ENCODE measurements at places on chromosomes 7 and 10.
A peak's percentile ranks its signal among the peaks of the same experiment; 100 is the strongest.

- DNase-seq = no peak
These were observed 18.1 kb upstream of the VPS37D start for GRCh38 chr7:73649576-73649975.

DNA sequence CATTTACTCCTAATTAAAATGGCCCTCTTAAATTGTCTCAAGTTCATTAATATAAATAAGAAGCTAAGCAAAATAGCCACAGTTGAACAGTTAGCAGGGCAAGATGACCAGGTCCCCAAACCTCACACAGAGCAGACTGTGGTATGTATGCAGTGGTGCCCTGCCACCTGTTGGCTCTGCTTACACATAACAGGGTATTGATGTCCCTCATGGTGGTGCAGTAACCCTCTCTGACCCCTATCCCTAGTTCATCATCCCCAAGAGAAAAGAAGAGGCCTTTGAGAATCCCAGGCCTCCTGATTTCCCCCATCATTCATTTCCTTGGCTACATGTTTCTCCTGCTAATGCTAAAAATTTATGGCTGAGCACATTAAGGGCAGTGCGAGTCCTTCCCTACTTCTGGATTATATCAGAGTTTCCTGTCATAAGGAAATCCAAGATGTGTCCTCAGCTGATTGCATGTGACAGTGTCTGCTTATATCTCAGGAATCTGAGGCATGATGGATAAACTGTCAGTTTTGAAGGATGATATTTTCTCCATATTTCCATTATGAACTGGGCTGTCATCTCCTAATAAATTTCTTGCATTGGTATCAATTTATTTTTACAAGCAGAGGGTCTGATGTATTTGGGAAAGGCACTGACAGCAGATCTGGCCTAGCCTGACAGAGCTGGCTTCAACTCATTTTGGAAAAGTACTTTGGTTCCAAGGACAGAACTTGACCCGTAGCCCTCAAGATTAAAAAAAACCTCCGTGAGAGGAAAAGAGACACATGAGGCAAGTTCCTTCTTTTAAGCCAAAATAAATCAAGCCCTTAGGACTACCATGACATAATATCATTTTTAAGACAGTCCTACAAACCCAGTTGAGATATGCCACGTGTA is 880.6 kb downstream of the LRMDA start:
- DNase-seq = peak; percentile 44

GRCh38 chr7:150944066-150945042 is 33.8 kb downstream of the KCNH2 start:
- DNase-seq = no peak

DNA sequence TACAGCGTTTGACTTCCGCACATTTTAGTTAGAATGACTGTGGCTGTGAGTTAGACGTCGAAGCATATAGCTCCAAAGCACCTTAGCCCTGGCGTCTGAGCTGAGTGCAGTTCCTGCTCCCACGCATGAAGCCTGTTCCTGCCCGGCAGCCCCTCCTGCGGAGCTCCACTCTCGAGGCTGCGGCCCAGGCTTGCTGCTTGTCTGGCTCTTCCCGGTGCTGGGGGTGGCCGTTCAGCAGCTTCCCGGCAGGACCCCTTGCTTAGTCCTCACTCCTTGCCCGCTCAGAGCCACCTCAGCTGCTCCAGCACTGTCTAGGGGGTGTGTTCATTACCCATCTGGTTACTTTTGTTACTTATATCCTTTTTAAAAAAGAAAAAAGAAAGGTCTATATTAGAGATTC is 88.1 kb upstream of the DNAJB6 start:
- DNase-seq = no peak

DNA sequence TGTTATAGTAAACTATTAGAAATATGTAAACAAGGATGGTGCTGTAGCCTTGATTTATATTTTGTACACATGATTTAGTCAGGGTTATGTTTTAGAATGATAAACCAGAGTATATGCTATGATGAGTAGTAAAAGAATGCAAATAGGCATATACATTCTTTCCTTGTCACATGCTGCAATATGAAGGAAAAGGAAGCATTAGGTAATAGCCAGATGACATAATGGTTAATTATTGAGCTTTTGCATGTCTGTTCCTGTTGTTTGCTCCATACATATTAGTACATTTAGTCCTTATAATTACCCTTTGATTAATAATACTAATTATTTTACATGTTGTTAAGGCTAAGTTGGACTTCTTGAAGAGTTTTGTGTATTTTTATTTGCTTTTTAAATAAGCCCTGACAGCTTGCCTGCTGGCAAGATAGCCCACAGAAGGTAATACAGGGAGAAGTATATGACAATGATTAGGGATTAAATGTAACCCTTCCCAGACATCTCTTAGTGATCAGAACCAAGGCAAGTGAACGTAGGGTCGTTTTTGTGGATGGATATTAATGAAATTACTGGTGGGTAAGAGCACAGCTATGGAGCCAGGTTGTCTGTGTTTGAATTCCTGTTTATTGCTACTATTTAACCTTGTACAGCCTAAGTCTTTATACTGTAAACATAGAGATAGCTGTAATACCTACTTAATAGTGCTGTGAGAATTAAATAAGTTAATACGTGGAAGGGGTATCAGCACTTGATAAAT is 68.4 kb downstream of the PHTF2 start:
- DNase-seq = peak; percentile 81

DNA sequence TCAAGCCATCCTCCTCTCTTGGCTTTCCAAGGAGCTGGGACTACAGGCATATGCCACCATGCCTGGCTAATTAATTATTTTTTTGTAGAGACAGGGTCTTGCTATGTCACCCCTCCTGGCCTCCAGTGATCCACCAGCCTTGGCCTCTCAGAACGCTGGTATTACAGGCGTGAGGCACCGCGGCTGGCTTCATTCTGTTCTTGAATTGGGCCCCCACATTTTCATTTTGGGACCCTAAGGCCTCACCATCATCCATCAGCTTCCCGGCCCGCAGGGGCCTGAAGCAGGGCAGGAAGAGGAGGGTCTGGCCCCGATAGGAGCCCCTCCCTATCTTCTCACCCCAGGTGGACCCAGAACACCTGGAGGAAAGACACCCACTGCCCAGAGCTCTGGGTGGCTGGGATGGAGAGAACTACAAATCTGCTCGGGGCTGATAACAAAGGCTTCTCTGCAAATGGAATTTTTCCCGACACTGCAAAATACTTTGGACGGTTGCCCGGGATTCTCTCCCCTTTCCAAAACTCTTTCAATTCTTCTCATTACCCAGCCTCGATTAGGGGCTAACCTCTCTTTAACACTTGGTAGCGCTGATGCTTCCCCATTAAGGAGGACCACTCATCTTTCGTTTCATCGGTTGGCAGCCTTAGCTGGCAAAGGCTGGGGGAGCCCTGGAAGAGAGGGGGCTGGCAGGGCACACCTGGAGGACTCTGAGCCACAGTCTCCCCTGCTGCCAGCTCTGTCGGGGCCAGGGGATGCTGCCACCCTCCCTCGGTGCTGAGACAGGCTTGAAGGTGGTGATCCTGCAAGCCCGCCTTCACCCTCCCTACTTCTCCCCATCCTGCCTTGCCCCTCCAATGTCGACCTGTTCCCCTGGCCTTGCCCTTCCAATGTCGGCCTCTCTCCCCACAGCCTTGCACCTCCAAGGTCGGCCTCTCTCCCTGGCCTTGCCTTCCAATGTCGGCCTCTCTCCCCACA is 81.0 kb upstream of the GNA12 start:
- no peak for DNase-seq

- no peak for DNase-seq
These were observed 108.7 kb upstream of the RHOBTB1 start for GRCh38 chr10:61052469-61053205.

DNA sequence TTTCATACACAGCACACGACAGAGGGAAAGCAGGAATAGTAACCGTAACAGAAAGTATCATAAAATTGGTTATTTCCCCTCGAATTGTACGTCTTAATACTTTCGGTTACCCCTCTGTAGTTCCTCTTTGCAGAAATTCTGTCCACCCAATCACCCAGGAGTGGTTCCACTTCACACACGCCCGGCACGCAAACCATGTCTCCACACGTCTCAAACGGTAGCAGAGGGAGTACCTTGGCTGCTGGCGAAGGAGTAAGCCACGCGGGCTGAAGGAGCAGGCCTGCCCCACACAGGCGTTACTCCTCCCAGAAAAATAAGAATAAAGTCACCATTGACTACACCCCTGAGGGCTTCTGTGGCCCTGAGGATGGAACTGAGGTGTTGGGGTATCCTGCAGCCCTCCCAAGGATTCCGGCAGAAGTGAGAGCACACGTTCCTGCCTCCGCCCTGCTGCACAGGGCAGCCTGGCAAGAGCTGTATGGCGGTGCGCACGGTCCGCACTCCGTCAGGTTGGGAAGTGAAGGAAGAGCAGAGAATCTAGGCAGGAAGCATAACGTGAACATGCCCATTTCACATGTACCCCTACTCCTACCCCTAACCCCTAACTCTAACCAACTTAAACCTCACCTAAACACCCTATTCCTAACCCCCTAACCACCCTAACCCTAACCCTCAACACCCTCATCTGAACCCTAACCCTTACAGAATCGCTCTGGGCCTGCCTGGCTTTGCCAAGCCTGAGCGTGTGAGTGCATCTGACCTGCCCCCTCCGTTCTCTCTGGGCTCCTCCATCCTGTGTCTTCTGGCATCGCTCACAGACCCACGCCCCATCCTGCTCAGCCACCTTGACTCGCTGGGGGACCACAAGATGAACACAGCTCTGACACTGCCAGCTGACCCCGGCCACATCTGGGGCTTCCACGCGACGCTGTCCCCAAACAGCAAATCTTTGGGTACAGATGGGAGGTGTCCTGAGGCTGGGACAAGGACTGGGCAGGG is 18.2 kb downstream of the GPR146 start:
- DNase-seq = peak; percentile 82

GRCh38 chr7:25520017-25520416 is 291.7 kb upstream of the NPVF start:
- DNase-seq = no peak

GRCh38 chr10:112810711-112811151 is 139.3 kb upstream of the TCF7L2 start:
- DNase-seq = no peak

DNA sequence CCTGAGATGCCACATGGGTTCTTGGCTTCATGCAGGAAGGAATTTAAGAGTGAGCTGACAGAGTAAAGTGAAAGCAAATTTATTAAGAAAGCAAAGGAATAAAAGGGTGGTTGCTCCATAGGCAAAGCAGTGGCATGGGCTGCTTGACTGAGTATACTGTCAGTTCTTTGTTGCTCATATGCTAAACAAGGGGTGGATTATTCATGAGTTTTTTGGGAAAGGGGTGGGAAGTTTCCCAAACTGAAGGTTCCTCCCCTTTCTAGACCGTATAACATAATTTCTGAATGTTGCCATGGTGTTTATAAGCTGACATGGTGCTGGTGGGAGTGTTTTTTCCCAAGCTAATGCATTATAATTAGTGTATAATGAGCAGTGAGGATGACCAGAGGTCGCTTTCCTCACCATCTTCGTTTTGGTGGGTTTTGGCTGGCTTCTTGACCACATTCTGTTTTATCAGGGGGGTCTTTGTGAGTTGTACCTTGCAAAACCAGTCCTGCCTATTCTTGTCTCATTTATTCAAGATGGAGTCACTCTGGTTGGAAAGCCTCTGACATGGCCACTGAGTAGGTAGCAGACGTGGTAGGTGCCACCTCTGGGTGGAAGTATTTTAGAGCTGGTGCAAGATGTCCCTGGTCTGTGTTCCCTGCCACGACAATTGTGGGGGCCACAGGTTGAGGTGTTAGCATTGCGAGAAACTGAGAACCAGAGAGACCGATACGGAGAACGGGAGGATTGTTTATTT is 107.5 kb upstream of the SDK1 start:
- no peak for DNase-seq

DNA sequence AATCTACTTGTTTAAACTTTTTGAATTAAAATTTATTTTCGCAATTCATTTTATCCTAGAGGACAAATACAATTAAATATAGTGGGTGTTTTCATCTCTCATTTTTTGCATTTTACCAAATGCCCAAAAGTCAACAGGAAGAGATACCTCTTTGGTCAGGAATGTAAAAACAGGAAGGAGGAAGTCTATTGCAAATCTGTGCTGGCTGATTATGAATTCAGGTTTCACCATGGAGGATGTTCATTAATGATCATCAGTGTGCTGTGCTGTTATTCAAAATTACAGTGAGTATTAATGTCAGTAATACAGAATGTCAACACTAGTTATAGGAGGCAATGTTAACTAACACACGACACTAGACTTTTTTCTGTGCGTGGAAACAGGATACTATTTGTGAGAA is 24.7 kb downstream of the EXOC6 start:
- no peak for DNase-seq

- no peak for DNase-seq
These were observed 4.9 kb downstream of the PPP2R2D start for GRCh38 chr10:131905603-131906268.

DNA sequence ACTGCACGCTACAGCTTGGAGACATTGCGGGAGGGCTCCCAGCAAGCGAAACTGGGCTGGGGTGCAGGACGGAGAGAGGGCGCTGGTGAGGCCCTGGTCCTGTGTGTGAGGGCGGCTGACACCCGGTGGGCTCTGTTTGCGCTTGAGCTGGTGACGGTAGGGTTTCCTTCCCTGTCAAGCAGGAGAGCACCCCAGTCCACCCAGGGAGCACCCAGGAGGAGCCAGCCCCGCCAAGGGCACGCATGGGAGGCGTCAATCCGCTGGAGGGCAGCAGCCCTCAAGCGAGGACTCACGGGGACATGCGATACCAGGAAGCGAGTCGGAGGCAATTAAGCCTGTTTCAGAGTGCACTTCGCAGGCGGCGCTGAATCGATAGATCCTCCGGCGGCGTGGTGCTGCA is 109.4 kb downstream of the MAD1L1 start:
- DNase-seq = no peak

DNA sequence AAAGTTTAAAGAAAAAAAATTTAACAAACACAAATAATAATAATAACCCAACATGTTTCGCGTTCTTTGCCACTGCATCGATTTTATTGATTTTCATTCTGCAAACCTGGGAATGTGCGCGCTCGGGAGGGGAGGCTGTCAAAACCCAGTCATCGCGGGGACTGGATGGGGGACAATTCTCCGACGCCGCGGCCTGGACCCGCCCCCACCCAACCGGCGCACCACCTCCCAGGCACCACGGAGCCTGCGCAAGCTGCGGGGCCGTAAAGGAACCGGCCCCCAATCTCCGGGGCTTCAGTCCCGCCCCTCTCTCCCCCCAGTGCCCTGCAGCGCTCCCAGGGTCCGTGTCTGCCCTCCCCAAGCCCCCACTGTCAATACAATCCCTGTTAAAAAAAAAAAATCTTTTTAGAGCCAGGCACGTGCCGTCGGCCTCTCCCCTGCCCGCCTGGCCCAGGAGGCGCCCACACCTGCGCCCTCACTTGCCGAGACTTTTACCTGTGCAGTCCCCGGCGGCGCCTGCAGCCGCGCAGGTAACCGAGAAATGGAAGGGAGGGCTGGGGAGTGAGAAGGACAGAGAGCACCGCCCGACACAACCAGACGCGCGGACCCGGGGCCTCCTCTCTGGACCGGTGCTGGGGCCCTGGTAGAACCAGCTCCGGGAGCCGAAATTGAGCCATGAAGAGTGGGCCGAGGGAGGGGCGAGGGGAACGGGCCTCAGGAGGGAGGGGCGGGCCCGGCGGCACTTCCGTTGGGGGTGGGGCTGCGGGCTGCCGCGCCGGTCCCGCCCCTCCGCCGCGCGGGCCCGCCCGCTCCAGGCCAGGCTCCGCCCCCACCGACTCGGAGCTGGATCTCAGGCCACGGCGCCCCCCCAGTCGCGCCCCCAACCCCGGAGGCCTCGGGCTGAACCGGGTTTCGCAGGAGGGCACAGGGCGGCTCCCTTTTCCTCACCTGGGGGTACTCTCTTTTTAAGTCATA is 7.6 kb upstream of the ZNF503 start:
- DNase-seq = peak; percentile 52

GRCh38 chr10:45513551-45513950 is 139.5 kb downstream of the ALOX5 start:
- DNase-seq = no peak
